Suppressor macrophage (primary cell): ENCODE measurements at places on chromosomes 12 and 14.

DNA sequence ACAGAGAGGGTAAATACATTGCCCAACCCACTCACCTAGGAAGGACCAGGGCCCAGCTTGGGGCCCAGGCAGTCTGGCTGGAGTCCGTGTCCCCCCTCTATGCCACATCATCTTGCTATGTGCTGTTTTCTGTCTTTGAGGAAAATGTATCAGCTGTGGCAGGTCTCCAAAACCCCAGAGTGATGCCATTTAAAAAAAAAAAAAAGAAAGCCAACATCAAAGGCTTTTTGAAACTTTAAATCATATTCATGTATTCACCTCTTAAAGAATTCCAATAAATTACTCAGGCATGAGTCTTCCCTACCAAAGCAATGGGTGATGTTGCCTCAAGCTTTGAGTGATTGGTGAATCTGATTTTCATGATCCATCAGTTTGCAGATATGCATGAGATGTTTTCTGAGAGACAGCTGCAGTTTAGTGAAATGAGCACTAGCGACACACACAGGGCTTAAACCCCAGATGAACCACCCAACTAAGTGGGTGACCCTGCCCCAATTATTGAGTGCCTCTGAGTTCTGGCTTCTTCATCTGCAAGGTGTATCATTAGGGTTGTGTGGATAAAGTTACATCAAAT lies 6.1 kb downstream of the KRT81 start:
- no peak for DNase-seq

- peak; percentile 37 for DNase-seq
Measured at GRCh38 chr12:113407931-113408600, 4.4 kb upstream of the SDS start.

DNA sequence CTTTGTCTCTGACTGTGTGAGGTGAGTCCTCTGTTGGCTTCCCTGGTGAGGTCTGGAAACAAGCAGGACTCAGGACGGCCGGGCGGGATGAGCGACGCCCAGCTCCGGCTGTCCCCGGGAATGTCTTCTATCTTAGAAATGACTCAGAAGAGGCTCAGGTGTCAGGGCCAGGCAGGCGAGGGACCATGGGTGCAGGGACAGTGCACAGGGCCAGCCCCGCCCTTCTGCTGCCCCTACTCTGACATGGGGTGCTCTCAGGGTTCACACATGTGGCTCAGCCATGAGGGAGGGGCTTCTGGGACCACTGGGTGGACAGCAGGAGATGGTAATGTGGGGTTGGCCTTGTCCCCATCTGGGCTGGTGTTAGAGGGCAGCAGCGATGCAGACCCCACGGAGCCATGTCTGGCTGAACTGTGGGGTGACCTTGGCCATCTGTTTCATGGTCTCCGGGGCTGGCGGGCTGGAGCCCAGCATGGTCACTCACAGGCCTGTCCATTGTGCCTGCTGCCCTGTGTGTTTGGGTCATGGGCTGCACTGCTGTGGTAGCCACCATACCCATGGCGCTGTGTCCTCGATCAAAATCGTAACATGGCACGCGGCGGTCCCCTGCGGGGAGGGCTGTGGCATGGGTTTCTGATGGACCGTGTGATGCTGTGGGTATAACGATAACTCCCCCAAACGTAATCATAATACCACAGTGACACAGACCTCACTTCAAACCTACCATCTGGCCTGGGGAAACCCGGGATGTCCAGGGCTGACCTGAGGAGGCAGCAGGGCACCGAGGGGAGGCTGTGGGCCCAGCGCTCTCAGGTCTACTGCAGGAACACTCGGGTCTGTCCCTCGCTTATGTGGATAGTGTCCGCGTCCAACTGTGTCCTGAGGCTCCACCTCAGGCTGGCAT lies 368.8 kb downstream of the TMEM121 start:
- no peak for DNase-seq

GRCh38 chr12:68370006-68370590 lies 37.9 kb upstream of the MDM1 start:
- DNase-seq: peak; percentile 74

DNA sequence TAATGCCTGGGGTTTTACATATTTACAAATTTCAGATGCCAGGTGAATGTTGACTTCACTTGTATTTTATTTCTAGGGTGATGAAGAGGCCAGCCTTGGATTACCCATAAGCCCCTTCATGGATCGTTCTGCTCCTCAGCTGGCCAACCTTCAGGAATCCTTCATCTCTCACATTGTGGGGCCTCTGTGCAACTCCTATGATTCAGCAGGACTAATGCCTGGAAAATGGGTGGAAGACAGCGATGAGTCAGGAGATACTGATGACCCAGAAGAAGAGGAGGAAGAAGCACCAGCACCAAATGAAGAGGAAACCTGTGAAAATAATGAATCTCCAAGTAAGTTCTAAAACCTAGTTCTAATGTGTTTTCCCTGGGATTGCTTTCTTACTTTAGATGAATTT lies 41.3 kb upstream of the SLCO1C1 start:
- no peak for DNase-seq

- DNase-seq: peak; percentile 64
Measured at GRCh38 chr12:132445884-132446632, 43.9 kb upstream of the FBRSL1 start.

- no peak for DNase-seq
Measured at GRCh38 chr14:95876761-95877538, at the start of gene TUNAR. TUNAR (plus strand) TSS chr14:95876832.

DNA sequence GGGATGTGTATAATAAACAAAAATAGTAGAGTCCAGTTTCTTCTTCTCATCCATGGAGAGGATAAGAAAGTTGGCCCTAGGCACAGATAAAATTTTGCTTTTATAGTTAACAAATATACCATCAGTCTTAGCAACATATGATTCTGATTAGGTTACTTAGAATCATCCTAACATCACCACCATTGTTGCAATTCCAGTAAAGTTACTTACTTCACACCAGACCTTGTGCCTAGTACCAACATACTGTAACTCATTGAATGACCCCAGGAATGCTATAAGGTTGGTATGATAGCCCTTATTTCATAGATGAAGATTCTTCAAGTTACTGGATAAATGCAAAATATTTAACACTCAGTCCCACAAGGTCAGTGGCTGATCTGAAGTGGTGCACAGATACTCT lies 183.8 kb upstream of the ATP2B1 start:
- DNase-seq: no peak

DNA sequence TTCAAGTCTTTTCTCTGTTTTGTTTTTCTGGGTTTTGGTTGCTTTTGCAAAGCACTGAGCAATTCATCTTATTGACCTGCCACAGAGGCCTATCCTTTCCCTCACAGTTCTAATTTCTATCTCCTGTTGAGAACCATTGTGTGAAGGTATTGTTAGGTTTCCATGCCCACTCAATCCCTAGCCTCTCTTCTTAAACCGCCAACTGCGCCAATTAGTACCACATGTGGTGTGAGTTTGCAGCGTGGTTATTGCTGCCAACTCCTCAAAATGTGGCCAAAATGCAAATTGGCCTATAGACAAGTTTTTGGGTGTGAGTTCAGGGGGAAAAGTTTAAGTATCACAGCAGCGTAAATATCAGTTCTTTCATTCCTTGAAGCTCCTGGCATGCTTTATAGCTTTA lies 232.6 kb downstream of the FLRT2 start:
- DNase-seq: no peak

DNA sequence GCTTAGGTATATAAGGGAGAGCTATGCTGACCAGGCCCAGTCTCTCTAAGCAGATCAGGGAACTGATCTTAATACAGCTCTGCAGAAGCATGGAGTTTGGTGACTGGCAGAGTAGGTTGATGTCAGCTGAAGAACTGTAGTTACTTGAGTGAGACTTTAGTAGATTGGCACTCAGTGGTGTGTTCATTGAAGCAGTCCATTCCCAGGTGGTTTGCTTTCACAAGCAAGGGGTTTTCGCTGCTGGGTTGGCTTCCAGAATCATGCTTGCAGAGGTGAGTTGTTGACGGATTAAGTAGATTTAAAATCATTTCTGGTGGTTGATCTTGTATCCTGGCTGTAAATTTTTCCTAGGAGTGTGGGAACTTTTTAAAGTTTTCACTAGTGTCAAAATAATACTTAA lies 6.5 kb upstream of the DHRS7 start:
- DNase-seq: no peak

DNA sequence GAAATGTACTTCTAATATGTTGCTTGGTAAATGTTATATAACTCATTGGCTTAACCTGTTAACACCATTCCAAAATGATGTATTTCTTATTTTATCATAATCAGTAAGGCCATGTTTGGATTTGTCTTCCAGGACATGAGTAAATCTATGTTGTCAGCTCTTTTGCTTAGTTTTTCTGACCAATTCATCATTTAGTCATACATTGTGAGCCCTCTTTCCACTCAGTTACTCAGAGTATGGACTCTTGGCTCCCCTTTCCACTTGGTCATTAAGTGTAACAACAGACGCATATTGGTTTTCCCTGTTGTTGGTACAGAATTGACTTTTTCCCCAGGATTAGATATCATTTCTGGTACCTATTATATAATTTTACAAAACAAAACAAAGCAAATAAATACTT lies 9.0 kb upstream of the CLEC4D start:
- DNase-seq: no peak

DNA sequence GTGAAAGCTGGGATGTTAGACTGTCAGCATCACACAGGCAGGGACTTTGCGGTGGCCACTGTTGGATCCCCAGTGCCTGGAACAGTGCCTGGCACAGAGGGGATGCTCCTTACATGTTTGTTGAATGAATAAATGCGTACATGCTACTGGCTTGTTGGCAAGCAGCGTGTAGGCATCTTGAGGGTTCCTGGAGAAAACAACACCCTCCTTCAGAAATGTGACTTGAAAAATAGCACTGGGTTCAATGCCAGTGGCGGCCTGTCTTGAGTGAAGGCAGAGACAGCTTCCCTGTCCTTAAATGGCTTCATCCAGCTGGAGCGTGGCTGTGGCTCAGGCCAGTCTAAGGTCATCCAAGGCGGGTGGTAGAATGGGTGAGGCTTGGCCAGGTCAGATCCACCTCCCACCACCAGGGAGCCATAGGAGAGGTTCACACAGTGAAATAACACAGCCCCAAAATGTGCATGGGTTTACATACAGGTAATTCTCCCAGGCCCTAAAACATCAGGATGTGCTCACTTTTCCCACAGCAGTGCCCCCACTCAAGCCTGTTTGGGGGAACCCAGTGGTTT lies 171.4 kb downstream of the PHETA1 start:
- no peak for DNase-seq

DNA sequence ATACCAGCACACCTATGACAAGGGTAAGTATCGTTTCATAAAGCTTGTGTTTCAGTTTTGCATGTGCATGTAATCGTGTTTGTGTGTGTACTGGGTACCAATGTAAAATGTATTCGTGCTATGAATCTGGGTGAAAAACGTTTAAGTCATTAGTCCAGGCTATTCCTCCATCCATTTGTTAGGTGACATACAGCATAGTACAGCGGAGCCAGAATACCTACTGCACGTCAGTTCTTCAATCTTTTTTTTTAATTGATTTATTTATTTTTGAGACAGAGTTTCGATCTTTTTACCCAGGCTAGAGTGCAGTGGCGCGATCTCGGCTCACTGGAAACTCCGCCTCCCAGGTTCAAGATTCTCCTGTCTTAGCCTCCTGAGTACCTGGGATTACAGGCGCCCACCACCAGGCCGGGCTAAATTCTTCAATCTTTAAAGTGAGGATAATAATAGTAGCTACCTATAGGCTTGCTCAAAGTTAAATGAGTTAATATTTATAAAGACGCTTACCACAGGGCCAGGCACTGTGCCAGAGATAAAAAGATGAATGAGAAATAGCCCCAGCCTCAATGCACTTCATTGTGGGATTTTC lies 661 bp upstream of the RPS26 start:
- no peak for DNase-seq

DNA sequence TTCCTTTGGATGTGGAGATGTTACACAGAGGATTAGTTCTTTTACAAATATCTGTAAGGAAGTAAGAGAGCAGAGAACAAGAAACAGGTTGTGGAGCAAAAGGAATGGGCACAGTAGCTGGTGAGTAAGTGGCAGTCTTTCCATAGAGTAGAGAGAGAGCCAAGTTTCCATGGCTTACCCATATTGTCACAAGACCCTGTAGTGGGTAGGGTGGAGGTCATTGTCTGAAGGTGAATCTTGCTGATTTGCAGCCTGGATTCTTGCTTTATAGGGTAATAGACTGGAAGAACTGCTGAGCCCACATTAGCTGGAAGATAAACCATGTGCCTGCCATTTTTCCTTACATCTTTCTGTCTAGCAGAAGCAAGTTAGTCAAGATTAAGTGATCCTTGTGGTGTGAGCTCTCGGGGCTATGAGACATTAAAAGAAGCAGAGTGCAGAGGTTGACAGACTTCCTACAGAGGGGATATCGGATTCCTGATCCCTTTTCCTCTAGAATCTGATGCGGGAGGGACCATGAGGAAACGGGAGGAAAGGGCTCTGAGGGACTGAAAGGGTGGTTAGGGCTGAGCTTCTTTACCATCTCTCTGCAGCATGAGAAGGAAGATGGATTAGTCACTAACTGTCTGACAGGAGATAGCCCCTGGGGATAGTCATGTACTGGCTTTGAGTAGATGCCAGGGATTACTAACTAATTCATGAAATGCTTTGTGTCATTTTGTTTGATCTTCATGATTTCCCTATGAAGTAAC lies 44.0 kb upstream of the LRTM2 start:
- DNase-seq: no peak

- DNase-seq: no peak
Measured at GRCh38 chr12:115377230-115377629, 693.3 kb upstream of the TBX3 start.

- no peak for DNase-seq
Measured at GRCh38 chr14:104993808-104994591, 8.4 kb downstream of the CLBA1 start.

GRCh38 chr14:34665785-34666435 lies 36.0 kb upstream of the SNX6 start:
- DNase-seq: peak; percentile 84

- no peak for DNase-seq
Measured at GRCh38 chr12:113069149-113069548, 12.6 kb downstream of the DTX1 start.

DNA sequence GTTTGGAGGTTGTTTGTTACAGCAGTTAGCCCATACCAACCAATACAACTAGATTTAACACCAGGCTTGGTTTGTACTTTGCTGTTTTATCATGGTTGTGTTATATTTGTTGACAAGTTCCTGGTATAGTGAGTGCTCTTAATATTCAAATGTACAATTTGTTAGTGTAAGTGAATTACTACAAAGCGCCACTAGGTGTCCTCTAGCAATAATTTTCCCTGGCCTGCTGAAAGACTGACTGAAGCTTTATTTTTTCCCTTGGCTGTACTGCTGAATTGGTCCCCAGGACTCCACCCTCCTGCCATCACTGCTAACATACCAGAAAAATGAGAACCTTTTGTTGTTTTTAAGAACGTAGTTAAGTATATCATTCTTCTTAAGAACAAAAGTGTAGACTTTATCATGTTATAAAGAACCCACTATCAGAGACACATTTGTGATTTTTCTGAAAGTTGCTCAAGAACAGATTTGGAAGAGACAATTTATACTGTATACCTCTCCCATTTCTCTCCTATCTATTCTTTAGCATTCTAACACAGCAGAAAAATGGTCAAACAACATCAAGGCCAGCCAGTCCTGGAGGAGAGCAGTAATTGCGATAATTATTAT lies 75.3 kb upstream of the FAR2 start:
- peak; percentile 52 for DNase-seq

GRCh38 chr14:58274881-58275280 lies 23.5 kb upstream of the ARID4A start:
- no peak for DNase-seq

- DNase-seq: no peak
Measured at GRCh38 chr14:26765768-26766520, 168.1 kb upstream of the NOVA1 start.

- no peak for DNase-seq
Measured at GRCh38 chr12:114025935-114026334, 59.8 kb upstream of the RBM19 start.
